Renal cortex interstitium (tissue), 15 donors: ENCODE measurements at places on chromosomes 1 and 21. TPM values are rescaled to one million over a fixed set of nuclear protein-coding genes. Genes with fewer than 3 reads are reported as not detected.

Gene STUM
- polyA plus RNA-seq: 1.1 TPM

Gene DTL
- 24.3 TPM for polyA plus RNA-seq

Gene AKNAD1
- 0.23 TPM for polyA plus RNA-seq

Gene HES4
- polyA plus RNA-seq: 50.1 TPM

Gene CD1E
- polyA plus RNA-seq: 0.11 TPM
